ENCODE measurements at places on chromosomes 6 and 20.

GRCh38 chr6:116267836-116268588 lies 11.7 kb downstream of the TSPYL1 start:
- DNase-seq = no peak

DNA sequence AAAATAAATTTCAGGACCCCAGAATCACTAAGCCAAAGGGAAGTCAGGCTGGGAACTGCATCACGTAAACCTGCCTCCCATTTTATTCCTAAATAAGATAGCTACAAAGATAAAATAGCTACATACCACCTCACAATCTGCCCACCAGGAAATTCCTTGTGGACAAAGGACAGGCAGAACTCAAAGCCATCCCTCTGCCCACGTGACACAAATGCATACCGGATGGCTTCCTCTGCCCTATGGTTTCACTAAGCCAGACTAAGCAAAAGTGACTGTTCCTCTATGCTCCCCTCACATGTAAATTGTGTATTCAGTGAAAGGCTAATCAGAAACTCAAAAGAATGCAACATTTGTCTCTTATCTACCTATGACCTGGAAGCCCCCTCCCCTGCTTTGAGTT lies 15.0 kb downstream of the MBOAT1 start:
- DNase-seq = no peak

DNA sequence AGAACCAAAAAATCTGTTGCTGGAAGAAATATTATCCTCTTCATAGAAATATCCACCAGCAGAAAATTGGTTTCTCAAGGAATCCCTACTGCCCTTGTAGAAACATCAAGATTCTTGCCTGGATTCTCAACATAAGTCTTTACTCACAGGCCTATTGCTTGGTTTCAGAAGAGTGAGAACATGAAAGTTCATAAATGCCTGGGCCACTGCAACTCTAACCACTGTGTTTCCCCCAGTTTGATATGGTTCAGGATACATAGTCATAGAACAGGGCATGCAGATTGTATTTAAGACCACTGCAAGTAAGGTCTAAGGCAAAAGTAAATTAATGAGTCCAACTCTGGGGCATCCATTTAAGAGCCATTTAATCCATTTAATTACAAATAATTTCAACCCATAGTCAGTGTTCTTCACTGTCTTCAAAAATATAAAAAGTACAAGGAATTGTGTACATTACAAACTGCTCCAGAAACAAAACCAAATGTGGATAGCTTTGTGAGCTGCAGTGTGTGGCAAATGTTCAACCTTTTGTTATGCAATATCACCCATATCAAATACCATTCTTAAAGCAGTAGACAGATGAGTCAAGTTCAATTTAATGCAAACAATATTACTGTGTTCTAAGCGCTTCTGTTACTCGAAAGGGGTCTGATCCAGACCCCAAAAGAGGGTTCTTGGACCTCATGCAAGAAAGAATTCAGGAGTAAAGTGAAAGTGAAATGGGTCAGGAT lies 83.3 kb downstream of the OPRM1 start:
- no peak for DNase-seq

DNA sequence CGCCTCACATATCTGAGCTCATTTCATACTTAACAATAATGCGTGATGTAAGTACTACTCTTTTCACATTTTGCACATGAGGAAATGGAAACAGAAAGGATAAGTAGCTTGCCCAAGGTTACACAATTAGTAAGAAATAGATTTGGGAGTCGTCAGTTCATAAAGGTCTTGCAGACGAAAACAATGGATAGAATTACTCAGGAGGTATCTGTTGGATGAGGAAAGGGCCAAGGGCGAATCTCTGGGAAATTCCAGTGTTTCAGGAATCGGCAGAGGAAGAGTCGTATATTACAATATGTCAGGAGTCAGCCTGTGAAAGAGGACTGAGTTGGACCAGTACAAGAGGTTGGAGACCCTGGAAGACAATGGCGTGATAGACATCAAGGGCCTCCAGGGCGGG lies 12.8 kb upstream of the EDN1 start:
- no peak for DNase-seq

DNA sequence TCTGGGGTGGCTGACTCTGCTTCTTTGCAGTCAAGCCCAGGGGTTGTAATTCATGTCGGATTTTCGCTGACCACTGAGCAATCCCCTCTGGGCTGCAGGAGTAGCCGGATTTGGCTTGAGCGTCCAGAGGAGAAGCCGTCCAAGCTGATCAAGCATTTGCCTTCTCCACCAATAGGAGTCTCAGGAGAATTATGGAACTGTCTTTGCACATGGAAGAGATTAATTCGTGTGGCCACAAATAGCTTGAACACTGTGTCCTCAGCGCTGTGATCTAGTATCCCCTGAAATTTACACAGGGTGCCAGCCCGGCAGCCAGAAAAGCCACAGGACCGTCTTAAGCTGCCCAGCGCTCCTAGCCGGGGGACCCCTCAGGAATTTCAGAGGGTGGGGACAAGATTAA lies 37.1 kb downstream of the EYA2 start:
- DNase-seq = no peak

DNA sequence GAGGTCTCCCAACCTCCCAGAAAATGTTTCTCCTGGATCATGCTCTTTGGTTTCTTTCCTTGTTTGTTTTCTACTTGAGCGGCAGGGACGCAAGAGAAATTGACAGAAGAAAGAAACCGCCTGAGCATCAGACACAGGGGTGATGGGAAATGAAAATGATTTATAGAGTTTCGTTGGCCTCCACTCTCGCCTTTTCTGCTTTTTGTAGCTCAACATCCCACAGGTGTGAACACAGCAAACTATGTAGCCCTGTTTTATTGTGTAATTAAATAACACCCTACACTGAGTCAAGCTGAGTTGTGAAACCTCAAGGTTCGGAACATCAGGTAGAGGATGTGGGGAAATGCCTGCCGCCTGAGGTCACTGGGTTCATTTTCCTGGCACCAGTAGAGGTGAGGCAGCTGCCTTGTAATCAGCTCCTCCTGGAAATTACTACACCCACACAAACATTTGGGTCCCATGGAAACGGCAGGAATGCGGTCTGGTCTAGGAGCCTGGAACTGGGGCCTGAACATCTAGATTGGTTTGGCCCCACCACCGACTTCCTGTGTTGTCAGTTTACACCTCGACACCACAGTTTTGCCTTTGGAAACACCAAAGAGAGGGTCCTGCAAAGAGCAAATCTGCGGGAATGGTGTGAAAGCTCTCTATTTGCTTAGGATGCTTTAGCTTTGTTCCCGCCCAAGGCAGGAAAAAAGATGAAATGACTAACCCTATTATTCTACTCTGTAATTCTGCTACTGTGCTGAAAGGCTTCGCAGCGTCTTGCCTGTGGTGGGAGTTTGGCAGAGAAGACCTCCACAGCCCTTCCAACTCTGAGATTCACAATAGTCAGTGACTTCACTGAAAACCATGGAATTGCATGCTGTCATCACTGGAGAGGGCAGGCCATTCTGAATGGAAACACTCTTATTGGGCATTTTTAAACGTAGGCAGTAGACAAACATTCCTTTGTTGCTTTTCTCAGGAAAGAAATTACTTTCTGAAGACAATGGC lies 53.0 kb downstream of the ADAT2 start:
- no peak for DNase-seq

DNA sequence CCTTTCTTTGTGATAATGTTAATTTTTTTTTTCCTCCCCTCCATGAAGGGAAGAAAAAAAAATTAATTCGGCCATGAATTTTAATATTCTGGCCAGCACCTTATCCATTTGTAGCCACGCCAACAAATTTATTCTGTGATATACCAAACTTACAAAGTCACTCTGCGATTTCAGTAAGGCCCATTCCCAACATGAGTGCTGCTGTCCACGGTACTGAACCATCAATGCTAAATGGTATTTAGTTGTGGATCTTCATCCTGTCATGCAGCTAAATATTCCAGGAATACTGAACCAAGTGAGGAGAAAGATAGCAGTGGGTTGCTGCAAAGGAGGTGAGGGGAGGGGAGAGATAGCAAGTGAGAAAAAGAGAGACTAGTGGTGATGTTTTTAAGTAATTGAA lies 19.5 kb upstream of the RSPH4A start:
- DNase-seq = no peak

- DNase-seq = no peak
These were observed 131.3 kb downstream of the CEBPB start for GRCh38 chr20:50321797-50322480.

- DNase-seq = no peak
These were observed 15.6 kb downstream of the ILRUN start for GRCh38 chr6:34680802-34681515.

DNA sequence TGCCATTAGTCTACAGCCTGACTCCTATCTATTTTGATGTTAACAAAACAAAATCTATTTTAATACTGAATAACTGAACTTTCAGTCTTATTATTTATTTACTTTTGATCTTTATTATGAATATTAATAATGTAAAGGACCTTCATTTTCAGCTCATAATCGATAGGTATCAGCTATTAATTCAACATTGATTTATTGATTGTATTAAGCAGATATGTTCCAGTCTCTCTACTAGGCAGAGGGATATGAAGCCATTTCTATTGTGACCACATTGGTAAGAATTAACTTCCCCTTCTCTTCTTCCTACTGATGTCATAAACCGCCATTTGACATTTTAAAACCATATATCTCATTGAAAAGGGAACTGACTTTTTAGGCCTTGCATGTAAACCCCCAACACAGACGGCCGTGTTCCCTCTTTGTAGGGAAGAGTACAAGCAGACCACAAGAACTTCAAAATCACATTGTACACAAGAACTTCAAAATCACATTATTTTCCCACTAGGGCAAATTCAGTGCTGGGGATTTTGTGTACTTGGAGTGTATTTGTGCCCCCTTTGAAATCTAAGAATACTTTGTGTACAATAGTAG lies 69.5 kb upstream of the FABP7 start:
- DNase-seq = peak; percentile 27

All from GM06990 (cell line).